Ureter (tissue), 1 donor: ENCODE measurements at places on chromosomes 5 and 9.

GRCh38 chr5:141590127-141590526 is 28.7 kb downstream of the DIAPH1 start:
- DNase-seq, result no peak

GRCh38 chr9:68668127-68668526 is 36.9 kb upstream of the PIP5K1B start:
- DNase-seq, result no peak

- DNase-seq, result no peak
These were observed 10.5 kb downstream of the GLRX start for GRCh38 chr5:95812074-95812471.

- DNase-seq, result no peak
These were observed 90.2 kb upstream of the BOD1 start for GRCh38 chr5:173706700-173707099.

GRCh38 chr5:17225520-17225919 is 8.1 kb downstream of the BASP1 start:
- no peak for DNase-seq

GRCh38 chr5:118253225-118254061 is 734.9 kb downstream of the DTWD2 start:
- no peak for DNase-seq
